Thoracic aorta (tissue), 2 donors: ENCODE measurements at places on chromosomes 2 and 18.

GRCh38 chr2:120878970-120879369, 143.3 kb downstream of the GLI2 start:
- DNase-seq: no peak

DNA sequence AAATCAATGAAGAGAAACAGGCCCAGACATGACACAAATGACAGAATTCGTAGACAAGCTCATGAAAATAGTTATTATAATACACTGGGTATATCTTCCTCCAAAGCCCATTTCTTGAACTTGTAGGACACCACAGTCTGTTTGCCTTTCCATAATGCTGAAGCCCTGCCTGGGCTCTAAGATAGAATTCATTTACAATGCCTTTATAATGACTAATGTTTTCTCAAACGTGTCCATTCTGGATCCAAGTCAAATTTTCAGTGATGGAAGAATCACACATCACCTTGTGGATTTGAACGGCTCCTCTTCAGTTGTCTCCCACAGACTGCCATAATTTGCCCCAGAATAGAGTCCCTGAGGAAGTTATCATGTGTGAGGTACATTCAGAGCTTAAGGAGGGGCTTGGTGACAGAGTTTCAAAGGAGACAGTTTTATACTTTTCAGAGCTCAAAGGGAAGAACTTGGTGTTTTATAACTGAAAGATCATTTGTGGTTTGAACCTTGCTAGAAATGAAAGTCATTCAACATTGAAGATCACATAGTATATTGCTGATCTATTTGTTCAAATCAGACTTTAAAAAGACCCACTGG, 38.2 kb downstream of the CASP8 start:
- no peak for DNase-seq

DNA sequence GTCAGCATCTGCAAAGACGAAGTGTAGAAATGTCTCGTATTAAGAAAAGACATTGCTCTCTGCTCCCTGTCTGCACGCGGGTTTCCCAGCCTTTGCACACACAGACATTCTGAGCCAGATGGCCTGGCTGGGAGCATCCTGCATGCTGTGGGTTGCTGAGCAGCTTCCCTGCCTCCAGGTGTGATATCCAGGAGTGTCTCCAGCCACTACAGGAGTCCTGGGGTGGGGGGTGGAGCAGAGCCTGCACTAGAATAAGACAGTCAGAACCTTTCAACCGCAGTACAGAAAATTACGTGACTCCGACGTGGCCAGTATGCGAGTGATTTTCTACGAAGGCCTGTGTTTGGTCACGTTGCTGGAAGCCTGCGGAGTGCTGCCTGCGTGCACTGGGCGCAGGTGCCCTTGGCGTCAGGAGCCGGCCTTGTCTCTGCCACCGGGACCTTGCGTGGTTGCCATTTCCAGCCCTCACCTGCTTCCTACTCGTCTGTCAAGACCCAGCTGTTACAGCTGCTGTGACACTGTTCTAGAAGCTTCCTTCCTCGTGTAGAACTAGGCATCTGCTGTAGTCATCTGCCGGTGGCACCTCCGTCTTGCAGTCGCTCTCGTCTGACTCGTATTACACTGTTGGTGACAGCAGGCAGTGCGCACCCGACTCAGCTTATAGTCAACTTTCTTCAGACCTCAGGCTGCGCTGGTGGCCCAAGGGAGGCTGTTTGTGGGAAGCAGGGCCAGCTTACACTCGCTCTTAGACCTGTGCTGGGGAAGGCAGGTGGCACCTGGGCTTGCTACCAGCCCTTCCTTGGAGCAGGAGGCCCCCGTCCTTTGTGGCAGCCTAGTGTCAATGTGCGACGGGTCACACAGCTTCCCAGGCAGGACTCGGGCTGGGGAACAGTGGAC, 11.2 kb downstream of the CTDP1 start:
- no peak for DNase-seq

- DNase-seq: no peak
These were observed 476.8 kb upstream of the CELF4 start for GRCh38 chr18:38042211-38042890.

GRCh38 chr2:160891353-160891740, 268.9 kb upstream of the TANK start:
- DNase-seq: no peak

GRCh38 chr18:23301972-23302371, 151.1 kb upstream of the RIOK3 start:
- DNase-seq: no peak

DNA sequence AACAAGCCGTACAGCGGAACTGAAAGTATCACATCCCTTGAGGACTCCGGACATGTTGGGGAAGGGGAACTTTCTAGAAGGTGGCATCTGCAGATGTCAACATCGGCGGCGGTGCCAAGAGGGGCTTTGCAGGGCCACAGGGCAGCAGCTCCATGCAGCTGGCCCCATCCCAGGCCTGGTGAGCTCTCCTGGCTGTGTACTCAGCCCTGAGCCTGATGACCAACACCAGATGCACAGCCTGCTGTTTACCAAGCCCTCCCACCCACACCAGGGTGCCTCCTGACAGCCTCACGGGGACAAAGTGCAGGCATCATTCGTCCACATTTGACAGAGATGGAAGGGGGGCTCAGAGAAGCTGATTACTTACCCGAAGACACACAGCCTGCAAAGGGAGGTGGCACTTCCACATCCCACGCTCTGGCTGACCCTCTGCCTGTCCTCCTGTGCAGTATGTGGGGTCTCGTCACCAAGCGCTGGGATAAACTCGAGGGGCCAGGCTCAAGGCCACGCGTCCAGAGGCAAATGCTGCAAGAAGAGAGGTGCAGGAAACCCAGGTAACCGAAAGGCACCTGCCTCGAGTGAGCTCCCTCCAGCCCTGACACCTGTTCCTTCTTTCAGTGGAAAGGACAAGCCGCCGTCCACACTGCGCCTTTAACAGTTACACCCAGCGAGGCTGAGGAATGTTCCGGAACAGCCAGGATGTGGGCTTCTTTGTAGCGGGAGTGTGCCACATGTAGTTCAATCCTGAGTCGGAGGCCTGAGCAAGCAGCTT, 69.0 kb upstream of the ASAP2 start:
- DNase-seq: no peak

GRCh38 chr2:26875065-26875634, 27.2 kb downstream of the DPYSL5 start:
- no peak for DNase-seq

- DNase-seq: no peak
These were observed 137.5 kb downstream of the PHLPP1 start for GRCh38 chr18:62852851-62853250.
